ENCODE measurements at places on chromosomes 3 and 15.

DNA sequence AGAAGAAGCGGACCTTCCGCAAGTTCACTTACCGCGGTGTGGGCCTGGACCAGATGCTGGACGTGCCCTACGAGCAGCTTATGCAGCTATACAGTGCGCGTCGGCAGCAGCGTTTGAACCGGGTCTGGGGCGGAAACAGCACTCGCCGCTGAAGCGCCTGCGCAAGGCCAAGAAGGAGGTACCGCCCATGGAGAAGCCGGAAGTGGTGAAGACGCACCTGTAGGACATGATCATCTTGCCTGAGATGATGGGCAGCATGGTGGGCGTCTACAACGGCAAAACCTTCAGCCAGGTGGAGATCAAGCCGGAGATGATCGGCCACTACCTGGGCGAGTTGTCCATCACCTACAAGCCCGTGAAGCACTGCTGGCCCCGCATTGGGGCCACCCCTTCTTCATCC is 390.4 kb upstream of the MEIS2 start:
- DNase-seq, result no peak

GRCh38 chr3:190238871-190239270 is 83.4 kb downstream of the CLDN1 start:
- DNase-seq, result no peak

DNA sequence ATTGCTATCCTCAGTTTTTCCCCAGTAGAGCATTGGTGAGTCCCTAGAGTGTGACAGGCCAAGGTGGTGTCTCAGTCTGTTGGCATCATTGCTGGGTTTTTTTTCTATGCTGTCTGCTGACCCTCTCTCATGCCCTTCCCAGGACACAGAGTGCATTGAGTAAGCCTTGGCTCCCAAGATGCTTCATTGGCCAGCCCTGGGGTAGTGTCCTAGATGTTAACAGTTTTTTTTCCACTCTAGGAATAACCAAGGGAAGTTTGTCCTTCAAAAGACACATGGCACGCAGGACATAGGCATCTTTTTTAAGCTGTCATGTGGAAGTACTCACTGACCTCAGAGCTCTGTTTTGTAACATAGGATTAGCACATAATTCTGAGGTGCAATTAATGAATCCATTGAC is 19.5 kb downstream of the ADAMTSL3 start:
- no peak for DNase-seq

GRCh38 chr3:37990527-37990926 is at the start of gene VILL:
TSS of gene VILL (plus strand) at chr3:37990786. CDS start at chr3:37993673, 2,887 bp downstream.
- DNase-seq, result no peak

GRCh38 chr15:68177742-68178141 is 27.4 kb downstream of the CALML4 start:
- no peak for DNase-seq

GRCh38 chr3:170760174-170760526 is 109.8 kb downstream of the RPL22L1 start:
- DNase-seq, result no peak

DNA sequence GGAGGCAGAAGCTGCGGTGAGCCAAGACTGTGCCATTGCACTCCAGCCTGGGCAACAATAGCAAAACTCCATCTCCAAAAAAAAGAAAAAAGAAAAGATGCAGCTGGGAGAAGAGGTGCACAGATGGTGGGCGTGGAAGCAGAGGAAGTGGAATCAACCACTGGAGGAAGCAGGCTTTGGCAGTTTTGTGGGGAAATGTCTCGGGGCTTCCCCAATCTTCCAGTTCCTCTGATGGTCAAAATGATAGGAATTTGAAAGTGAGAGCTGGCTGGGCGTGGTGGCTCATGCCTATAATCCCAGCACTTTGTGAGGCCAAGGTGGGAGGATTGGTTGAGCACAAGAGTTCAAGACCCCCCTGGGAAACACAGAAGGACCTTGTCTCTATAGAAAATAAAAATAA is 48.1 kb upstream of the SMAD3 start:
- DNase-seq, result no peak

GRCh38 chr3:193963808-193964516 is 172.0 kb upstream of the HES1 start:
- DNase-seq, result no peak

- DNase-seq, result no peak
Measured at GRCh38 chr15:85967553-85967952, 112.1 kb upstream of the AGBL1 start.

DNA sequence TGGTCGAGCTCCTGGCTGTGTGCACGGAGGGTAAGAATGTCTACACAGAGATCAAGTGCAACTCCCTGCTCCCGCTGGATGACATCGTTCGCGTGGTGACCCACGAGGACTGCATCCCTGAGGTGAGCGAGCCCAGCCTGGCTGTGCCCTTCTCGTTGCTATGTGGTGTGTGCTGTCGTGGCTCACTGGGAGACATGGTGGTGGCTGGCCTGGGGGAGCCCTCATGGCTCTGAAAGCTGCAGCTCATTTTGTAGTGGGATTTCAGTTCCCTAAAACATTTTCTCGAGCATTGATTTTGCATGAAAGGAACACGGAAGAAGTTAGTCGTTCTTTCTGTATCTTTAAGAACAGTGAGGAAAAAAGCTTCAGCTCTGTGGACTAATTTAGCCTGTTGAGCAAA is 200.5 kb downstream of the ITPR1 start:
- DNase-seq, result no peak

GRCh38 chr3:184812662-184813042 is 686 bp downstream of the VPS8 start:
- peak; percentile 15 for DNase-seq

- no peak for DNase-seq
Measured at GRCh38 chr3:192737506-192737905, 10.2 kb upstream of the FGF12 start.

DNA sequence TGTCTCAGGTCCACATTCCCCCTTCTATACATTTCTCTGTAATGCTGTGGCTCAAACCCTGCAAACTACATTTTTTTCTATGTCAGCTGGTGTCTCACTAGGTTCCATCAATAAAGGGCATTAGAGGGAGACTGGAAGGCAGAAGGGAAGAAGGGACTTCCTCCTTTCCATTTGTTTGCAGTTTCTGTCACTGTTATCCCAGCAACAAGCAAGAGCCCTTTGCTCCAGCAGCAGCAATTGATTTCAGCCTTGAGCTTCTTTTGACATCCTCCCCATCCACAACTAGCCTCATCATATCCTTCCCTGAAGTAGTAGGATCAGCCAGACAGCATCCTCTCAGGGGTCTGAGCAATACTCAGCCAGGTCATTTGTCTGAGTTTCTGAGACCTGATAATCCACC is 5.3 kb upstream of the NCK1 start:
- no peak for DNase-seq
